ENCODE measurements at places on chromosomes 13 and 19. TPM values are rescaled to one million over a fixed set of nuclear protein-coding genes. Genes with fewer than 3 reads are reported as not detected.

DNA sequence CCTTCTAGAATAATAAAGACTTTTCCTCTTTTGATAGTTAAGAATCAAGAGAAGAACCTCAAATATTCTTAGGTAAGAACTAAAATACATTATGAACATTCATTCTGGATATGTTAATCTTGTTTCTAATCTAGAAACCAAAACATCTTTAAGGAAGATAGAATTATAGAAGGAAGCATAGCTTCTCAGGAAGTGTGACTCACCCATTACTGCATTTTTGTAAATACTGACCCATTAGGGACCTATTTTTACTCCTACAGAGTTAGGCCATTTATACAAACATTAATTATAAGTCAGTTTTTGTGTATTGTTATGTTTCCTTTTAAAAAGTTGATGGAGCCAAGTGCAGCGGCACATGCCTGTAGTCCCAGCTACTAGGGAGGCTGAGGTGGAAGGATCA, 147.1 kb downstream of the NUFIP1 start:
- no peaks in the 10 kb centered on the region for H3K27me3 ChIP-seq
- H3K27ac ChIP-seq = no peak overlapping the region
- H3K4me1 ChIP-seq = no peaks in the 10 kb centered on the region
- H3K36me3 ChIP-seq = no peaks in the 10 kb centered on the region
- no peak overlapping the region for H3K4me3 ChIP-seq

GRCh38 chr13:29125191-29125933, 305.2 kb downstream of the MTUS2 start:
- H3K27ac ChIP-seq = peak overlapping the region; percentile 64
- no peaks in the 10 kb centered on the region for H3K27me3 ChIP-seq
- no peaks in the 10 kb centered on the region for H3K36me3 ChIP-seq
- H3K4me1 ChIP-seq = peaks cover 22% of the 10 kb centered on the region
- H3K4me3 ChIP-seq = no peak overlapping the region

DNA sequence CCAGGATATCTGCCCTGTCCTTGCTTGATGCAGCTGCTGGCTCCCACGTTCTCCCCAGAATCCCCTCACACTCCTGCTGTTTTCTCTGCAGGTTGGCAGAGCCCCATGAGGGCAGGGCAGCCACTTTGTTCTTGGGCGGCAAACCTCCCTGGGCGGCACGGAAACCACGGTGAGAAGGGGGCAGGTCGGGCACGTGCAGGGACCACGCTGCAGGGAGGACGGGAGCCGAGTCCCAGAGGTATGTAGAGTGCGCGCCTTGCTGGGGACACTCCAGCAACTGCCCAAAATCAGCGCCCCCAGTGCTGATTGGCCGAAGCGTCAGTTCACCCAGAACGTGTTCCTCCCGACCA, 30.3 kb upstream of the MIER2 start:
- no peaks in the 10 kb centered on the region for H3K27me3 ChIP-seq
- no peak for DNase-seq
- H3K36me3 ChIP-seq = no peaks in the 10 kb centered on the region
- no peak overlapping the region for H3K27ac ChIP-seq
- no peaks in the 10 kb centered on the region for H3K4me1 ChIP-seq
- H3K4me3 ChIP-seq = no peak overlapping the region

- H3K4me1 ChIP-seq = peaks cover 2% of the 10 kb centered on the region
- no peaks in the 10 kb centered on the region for H3K27me3 ChIP-seq
- no peak overlapping the region for H3K27ac ChIP-seq
- H3K36me3 ChIP-seq = no peaks in the 10 kb centered on the region
- no peak for DNase-seq
- no peak overlapping the region for H3K4me3 ChIP-seq
These were observed 200.2 kb downstream of the MTUS2 start for GRCh38 chr13:29020314-29020713.

GRCh38 chr13:102310691-102311418, 91.0 kb downstream of the FGF14 start:
- DNase-seq = no peak
- peaks cover 4% of the 10 kb centered on the region for H3K27me3 ChIP-seq
- no peaks in the 10 kb centered on the region for H3K4me1 ChIP-seq
- H3K36me3 ChIP-seq = no peaks in the 10 kb centered on the region
- H3K27ac ChIP-seq = no peak overlapping the region

DNA sequence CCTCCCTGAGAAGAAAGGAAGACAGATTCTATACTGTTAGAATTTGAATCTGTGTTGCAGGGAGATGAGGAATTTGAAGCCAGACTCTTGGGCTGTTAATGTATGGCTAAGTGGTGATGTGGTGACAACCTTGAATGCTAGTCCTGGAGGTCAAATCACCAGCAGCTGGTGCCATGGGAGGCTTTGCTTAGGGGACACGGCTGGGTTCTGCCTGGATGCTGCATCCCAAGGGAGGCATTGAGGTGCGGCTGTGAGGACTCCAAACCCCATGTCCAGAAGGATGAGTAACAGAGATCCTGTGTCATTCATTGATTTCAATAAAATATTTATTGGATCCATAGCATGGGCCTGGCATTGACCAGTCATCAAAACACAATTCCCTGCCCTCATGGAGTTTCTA, 42.3 kb downstream of the RFX2 start:
- H3K4me3 ChIP-seq = no peak overlapping the region
- H3K4me1 ChIP-seq = peaks cover 7% of the 10 kb centered on the region
- DNase-seq = no peak
- no peaks in the 10 kb centered on the region for H3K36me3 ChIP-seq

GRCh38 chr19:4624733-4625362, 14.5 kb upstream of the TNFAIP8L1 start:
- H3K27ac ChIP-seq = no peak overlapping the region
- H3K4me1 ChIP-seq = no peaks in the 10 kb centered on the region
- DNase-seq = no peak
- H3K36me3 ChIP-seq = no peaks in the 10 kb centered on the region

DNA sequence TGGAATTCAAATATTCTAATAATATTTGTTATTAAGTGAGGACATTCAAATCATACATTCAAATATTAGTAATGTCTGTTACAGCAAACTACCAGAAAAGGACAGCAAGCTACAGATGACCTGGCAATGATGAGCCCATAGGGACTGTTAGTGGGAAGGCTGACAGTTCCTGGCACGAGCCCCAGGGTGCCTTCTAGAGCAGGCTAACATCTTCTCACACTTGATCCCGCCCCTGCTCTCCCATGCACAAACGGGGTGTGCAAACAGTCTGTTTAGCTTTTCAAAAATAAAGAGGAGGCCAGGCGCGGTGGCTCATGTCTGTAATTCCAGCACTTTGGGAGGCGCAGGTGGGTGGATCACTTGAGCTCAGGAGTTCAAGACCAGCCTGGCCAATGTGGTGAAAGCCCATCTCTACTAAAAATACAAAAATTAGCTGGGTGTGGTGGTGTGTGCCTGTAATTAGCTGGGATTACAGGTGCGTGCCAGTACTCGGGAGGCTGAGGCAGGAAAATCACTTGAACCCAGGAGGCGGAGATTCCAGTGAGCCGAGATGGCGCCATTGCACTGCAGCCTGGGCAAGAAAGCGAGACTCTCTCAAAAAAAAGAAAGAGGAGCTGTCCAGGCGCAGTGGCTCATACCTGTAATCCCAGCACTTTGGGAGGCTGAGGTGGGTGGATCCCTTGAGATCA, 9.6 kb upstream of the GARRE1 start:
- no peak for DNase-seq
- no peaks in the 10 kb centered on the region for H3K36me3 ChIP-seq
- H3K27me3 ChIP-seq = no peaks in the 10 kb centered on the region
- H3K4me1 ChIP-seq = no peaks in the 10 kb centered on the region
- no peak overlapping the region for H3K27ac ChIP-seq

DNA sequence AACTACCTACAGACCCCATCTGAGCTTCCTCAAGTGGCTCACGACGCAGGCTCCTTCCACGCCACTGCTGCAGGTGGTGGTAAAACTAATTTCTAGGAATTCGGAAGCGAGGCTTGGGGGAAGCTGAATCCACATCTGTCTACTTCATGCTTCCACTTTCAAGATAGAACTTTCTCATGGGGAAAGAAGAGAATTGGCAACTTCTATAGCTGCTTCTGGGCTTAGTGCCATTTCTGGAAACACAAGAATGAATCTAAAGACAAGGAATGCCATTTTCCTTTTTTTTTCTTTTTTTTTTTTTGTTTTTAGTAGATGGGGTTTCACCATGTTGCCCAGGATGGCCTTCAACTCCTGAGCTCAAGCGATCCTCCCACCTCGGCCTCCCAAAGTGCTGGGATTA, 2.8 kb upstream of the NLRP12 start:
- H3K36me3 ChIP-seq = no peaks in the 10 kb centered on the region
- no peak overlapping the region for H3K4me3 ChIP-seq
- no peaks in the 10 kb centered on the region for H3K27me3 ChIP-seq
- H3K27ac ChIP-seq = no peak overlapping the region

GRCh38 chr19:47487551-47488515, 3.8 kb upstream of the KPTN start:
- H3K4me1 ChIP-seq = peaks cover 20% of the 10 kb centered on the region
- H3K36me3 ChIP-seq = peaks cover 30% of the 10 kb centered on the region
- no peaks in the 10 kb centered on the region for H3K27me3 ChIP-seq
- no peak overlapping the region for H3K27ac ChIP-seq
- no peak overlapping the region for H3K4me3 ChIP-seq
- DNase-seq = no peak

DNA sequence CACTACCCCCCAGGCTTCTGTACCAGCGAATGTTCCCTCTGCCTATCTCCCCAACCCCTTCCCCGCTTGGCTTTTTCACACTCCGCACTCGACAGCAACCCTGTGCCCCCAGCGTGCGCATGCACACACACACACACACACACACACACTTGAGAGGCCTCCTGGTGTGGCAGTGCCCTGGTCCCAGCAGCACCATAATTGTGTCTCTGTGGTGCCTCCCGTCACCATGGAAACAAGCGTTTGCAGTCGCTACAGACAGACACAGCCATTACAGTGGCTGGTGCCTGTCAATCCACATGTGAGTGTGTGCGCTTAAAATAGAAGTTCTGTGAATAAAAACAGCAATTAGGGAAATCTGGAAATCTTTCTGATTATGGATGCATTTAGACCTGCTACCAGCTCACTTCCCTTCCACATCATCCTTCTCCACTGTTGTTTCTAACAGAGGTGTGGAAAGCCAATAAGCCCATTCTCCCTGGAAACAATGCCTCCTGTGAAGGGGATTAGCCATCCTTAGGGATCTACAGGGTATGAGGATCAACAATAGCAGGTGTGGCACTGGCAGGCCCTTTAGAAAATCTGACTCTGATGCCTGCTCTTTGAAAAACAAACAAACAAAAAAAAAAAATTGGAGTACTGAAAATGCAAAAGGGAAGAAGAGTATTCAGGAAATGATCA, 146.3 kb downstream of the DCLK1 start:
- no peak overlapping the region for H3K4me3 ChIP-seq
- H3K27ac ChIP-seq = no peak overlapping the region
- no peaks in the 10 kb centered on the region for H3K36me3 ChIP-seq
- H3K27me3 ChIP-seq = no peaks in the 10 kb centered on the region

DNA sequence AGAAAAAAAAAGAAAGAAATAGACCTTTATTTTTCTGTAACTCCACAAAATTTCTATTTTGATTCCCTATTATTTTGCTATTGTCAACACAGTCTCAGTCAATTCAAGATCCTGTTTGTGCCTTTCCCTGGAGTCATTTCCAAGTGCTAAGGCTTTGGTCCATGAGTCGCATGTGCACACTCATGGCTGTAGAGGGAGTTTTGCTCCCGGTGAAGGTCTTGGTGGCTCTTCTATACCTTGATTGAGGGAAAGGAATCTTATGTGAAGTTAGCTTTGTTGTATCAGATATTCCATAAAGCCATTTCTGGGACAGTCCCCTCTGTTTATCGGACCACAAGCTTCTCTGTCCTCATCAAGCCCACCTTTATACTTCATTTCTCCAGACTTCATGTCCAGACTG, 58.7 kb upstream of the ALOX5AP start:
- H3K4me1 ChIP-seq = no peaks in the 10 kb centered on the region
- H3K27ac ChIP-seq = no peak overlapping the region
- H3K4me3 ChIP-seq = no peak overlapping the region
- no peaks in the 10 kb centered on the region for H3K36me3 ChIP-seq
- no peak for DNase-seq

DNA sequence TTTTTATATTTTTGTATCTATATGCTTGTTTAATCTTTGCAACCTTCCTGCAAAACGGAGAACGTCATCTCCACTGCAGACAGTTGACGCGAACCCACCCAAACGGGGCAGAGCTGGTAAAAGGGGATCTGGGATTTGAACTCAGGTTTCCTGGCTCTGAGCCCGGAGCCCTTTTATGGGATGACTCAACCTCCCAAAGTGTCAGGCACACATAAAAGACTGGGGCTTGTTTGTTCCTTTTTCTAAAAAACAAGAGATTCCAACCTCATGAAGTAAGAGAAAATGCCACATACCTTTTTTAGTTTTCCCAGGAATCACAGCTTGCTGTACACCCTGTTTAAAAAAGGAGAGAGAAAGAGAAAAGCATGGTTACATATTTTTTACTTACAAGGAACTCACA, 78.9 kb downstream of the GADD45B start:
- DNase-seq = no peak
- no peaks in the 10 kb centered on the region for H3K36me3 ChIP-seq
- H3K4me3 ChIP-seq = no peak overlapping the region
- H3K4me1 ChIP-seq = peaks cover 2% of the 10 kb centered on the region

GRCh38 chr19:55216461-55217198, 7.3 kb upstream of the PTPRH start:
- H3K4me1 ChIP-seq = peaks cover 12% of the 10 kb centered on the region
- H3K27me3 ChIP-seq = peaks cover 43% of the 10 kb centered on the region
- no peak overlapping the region for H3K4me3 ChIP-seq
- DNase-seq = peak; percentile 37

DNA sequence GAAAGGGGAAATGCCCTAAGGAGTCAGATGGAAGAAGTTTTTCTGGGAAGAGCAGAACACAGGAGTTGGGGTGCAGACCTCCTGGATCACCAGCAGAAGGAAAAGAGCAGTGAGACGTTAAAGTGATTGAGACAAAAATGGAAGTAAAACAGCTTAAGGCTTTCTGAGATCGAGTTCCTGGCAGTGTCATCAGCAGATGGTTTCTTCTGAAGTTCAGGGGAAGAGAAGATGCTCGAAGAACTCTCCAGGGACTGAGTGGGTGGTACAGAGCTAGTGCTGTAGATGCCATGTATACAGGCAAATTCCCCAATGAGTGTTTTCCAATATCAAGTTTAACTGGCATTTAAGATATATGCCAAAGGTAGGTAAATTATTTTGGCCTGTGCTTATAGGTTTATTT, 272.2 kb upstream of the KLF12 start:
- no peaks in the 10 kb centered on the region for H3K36me3 ChIP-seq
- no peak overlapping the region for H3K27ac ChIP-seq
- no peaks in the 10 kb centered on the region for H3K27me3 ChIP-seq

GRCh38 chr13:41596190-41596589, 138.8 kb downstream of the RGCC start:
- no peaks in the 10 kb centered on the region for H3K36me3 ChIP-seq
- peaks cover 4% of the 10 kb centered on the region for H3K4me1 ChIP-seq
- no peak overlapping the region for H3K4me3 ChIP-seq
- no peak overlapping the region for H3K27ac ChIP-seq
- H3K27me3 ChIP-seq = no peaks in the 10 kb centered on the region

The FOXO1 gene
- 84.5 TPM for total RNA-seq

The FZR1 gene
- total RNA-seq = 85.6 TPM

The CLIP3 gene
- total RNA-seq = 2.6 TPM

The ADAMTSL5 gene
- 6.9 TPM for total RNA-seq

The ELAVL3 gene
- not detected for total RNA-seq

The AMER2 gene
- total RNA-seq = not detected

The TTC9B gene
- total RNA-seq = not detected

The NALCN gene
- total RNA-seq = not detected

The IGFL3 gene
- total RNA-seq = not detected

Data from T-cell (primary cell).